Calu3 (cell line): ENCODE measurements at places on chromosomes 4 and X.

DNA sequence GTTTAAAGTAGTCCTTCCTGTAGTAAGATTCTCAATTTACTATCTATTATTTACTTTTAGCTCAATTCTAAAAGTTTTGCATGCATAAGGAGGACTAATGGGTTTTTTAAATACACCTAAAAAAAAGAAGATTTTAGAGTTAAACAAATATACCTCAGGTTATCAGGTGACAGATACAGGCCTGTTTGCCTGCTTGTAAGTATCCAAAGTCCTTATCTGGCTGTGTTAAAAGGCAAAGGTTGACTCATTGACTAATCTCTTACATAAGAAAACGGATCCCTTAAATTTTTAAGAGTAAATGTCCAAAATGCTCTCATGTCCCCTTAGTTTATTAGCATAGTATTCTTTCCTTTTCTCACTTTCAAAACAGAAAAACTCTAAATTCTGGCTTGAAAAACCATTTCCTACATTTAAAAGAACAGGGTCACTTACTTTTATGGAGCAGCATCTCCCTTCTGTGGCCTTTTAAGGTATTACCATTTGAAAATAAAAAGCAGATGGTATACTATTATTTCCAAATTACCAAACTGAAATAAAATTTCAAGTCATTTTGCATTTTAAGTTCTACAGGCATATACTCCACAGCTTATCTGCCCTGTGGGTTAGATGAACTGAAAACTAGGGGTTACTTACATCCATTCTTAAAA lies 4.5 kb downstream of the CBR4 start:
- DNase-seq = no peak

DNA sequence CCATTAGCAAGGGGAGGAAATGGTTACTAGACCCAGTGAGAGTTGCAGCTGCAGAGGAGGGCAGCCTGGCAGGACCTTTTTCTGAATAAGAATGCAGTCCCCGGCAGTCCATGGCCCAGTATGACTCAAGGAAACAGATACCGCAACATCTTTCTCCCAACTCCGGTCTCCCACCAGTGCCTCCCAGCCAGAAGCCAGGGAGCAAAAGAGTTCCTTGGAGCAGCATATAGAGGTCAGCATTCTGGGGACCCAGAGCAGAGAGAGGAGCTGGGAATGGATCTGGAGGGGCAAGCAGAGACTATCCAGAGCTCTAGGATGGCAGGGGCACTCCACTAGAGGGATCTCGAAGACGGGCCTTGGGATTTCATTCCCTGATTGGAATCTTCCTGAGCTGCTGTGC lies 339.2 kb upstream of the AADAT start:
- no peak for DNase-seq

DNA sequence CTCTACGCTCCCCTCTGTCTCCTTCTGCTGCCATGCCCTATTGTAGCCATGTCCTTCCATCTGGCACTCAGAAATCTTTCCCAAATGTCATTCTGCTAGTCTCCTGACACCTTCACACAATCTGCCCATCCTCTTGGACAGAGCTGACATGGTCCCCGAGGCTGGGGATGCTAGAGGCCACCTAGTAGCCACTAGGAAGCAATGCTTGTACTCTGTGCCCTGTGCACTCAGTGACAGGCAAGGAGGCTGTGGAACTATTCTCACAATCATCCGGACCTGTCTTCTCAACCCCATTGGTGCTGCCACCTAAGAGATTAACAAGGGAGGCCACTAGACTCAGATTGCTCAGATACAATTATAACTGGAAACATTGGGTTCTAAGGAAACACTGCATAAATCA lies 112.6 kb upstream of the TMEM164 start:
- no peak for DNase-seq

- DNase-seq = no peak
These were observed 270.6 kb upstream of the SLC7A11 start for GRCh38 chr4:138512756-138513155.

- DNase-seq = no peak
These were observed 33.5 kb downstream of the ARSJ start for GRCh38 chr4:113945906-113946305.

GRCh38 chrX:96480081-96480480 lies 204.6 kb upstream of the DIAPH2 start:
- no peak for DNase-seq

DNA sequence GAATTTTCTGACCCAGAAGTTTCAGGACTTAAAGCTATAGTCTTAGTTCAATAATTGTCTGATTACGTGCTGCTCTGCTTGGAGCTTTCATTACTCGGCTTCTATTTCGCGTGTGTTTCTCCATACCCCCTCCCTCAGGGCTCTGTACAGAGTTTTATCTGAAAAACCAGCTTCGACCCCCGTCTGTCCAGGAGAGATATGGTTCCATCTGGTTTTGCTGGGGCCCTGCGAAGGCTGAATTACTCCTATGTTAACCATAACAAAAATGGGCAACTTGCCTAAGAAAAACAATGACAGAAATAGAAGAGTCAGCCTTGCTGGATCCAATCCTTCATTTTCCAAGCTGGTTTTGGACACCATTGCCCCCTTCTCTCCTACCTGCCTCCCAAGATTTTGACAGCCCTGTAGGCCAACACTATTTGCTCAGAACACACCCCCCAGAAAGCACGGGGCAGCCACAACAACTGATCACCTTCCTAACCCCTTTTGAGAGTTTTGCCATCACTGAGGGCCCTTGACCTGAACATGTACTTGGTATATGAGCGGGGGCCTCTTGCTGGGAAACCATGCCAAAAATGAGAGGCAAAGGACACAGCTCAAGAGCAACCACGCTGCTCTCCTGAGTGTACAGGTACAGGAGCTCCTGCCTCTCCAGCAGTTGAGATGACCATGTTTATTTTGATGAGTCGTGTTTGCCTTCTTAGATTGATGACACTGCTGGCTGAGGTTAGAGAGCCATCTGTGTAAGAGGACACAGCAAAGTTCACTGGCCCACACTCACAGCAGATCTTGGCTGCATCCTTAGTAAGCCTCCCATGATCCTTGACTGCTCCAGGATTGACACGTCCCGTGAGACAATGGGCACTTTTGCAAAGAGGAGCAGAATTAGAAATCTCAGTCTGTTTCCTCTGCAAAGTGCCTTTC lies 36.2 kb upstream of the ATP6AP2 start:
- DNase-seq = no peak

GRCh38 chrX:120457766-120458180 lies 11.3 kb downstream of the LAMP2 start:
- no peak for DNase-seq

GRCh38 chr4:158811704-158812103 lies 42.9 kb downstream of the FNIP2 start:
- no peak for DNase-seq

DNA sequence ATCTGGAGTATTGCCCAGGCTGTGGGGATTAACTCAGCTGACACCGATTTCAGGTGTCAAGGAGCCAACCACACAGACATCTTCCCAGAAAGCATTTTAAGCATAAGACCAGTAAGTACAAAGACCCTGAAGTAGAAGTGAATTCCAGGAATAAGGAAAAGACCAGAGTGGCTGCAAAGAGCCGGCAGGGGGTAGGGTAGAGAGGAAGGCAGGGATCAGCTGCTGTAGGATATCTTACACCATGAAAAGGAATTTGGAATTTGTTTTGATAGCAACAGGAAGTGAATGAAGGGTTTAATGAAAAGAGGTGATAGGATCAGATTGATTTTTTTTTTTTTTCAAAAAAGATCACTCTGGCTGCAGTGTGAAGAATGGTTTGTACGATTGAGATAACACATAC lies 113.6 kb upstream of the PPARGC1A start:
- DNase-seq = no peak

- no peak for DNase-seq
These were observed 220.9 kb upstream of the PSAPL1 start for GRCh38 chr4:7655511-7656243.

DNA sequence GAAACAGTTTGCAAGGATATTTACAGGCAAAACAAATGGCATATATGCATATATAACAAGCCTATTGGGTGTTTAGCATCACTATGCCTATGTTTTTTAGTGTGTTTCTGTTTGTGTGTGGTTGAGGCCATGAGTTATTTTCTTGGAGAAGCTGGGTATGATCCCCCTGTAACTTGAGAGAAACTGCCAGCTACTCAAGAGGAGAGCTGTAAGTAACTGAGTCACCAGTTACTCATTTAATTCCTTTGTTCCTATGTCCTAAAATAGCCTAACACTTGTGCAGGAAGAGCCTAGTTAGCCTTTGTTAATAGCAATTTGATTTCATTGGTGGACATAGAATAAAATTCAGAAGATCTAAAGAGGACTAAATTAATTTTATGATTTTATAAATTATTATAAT lies 79.1 kb downstream of the PWWP3B start:
- DNase-seq = no peak

- DNase-seq = no peak
These were observed 593.8 kb upstream of the DIPK2B start for GRCh38 chrX:45794323-45794994.

GRCh38 chrX:17005712-17006368 lies 59.4 kb downstream of the REPS2 start:
- no peak for DNase-seq

DNA sequence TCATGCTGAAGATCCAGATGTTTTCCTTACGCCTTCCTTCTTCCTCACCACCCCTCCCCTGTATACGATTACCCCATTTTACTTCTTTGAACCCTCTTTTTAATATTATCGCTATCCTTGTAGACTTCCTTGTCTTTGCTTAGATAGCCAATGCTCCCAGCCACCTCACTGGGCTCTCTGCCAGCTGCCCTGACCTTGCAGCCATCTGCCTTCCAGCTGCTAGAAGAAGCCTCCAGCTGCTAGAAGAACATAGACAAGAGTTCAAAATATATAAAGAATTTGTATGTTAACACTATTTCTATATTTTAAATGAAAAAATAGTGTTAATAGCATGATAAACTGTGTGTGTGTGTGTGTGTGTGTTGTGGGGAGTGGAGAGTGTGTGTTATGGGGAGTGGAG lies 374.7 kb downstream of the ANKRD50 start:
- DNase-seq = no peak

- DNase-seq = peak; percentile 31
These were observed 52.4 kb downstream of the GLRB start for GRCh38 chr4:157128395-157128794.
